Stimulated activated CD8-positive, alpha-beta memory T cell treated with anti-CD3 and anti-CD28 coated beads, Interleukin-7, amount 100 ng/mL, for 48 hours (primary cell): ENCODE measurements at places on chromosomes 3 and 15.

DNA sequence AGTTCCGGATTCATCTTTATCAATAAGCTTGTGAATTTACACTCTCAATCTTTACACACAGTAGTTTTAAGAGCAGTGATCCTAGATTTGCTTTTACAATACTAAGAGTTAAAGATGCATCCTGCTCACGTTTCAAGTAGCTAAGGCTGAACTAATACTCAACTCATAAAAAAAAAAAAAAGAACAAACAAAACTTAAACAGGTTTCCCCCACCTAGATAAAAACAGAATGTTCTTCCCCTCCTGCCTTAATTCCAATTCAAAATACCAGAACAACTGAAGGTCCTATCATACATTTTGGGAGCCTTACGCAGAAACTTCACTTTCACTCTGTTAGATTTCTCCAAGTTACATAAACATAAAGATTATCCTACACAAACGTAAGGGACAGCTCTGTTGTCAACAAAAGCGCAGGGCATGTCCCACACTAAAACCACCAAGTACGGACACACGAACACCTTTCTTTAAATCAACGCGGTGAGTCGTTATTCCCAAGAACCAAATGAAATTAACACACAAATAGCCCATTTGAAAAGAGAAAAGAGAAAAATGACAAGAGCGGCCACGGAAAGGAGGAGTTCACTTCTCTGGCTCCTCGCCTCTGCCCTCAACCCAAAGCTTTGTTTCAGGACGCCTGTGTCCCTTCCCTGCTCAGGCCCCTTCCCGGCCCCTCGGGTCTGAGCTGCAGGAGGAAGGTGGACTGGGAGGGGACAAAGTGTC lies 941 bp downstream of the CBLB start:
- DNase-seq, result no peak

- no peak for DNase-seq
Observed at GRCh38 chr3:127851899-127852298, 29.6 kb upstream of the MGLL start.

DNA sequence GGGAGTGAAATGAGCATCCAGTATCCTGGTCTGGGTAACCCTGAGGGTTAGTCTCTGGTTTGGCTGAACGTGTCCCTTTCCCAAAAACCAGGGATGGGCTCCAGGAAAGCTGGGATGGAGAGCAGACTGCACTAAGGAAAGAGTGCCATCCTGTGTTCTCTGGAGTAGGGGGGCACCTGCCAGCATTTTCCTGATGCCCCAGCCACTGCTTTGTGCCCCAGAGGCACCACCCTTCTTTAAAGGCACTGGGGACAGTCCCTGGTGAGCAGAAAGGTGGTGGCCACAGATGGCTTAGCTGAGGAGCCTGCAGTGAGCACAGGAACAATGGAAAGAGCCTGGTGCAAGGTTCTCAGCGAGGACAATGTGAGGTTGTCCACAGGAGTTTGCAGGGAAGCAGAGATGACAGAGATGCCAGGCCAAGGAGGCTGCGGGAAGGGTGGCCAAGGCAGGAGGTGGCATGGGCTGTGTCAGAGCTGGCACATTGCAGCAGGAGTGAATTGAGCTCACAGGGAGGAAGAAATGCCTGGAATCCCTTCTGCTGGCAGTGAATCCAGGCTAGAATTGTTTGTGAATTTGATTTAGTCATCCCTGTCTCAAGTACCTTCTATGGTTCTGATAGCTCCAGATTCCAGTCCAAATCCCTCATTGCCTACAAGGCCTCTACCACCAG lies 39.9 kb downstream of the AMOTL2 start:
- no peak for DNase-seq

GRCh38 chr3:59567661-59568060 lies 517.8 kb upstream of the CFAP20DC start:
- DNase-seq, result no peak

DNA sequence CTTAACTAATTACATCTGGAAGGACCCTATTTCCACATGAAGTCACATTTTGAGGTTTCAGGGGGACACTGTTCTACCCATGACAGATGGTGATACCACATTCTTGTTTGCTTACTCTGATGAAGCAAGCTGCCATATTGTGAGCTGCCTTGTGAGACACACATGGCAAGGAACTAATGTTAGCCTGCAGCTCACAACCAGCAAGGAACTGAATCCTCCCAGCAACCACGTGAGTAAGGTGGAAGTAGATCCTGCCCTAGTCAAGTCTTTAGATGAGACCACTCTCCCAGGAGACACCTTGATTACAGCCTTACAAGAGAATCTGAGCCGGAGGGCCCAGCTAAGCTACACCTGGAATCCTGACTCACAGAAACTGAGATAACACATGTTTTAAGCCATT lies 160.1 kb downstream of the PDE8A start:
- no peak for DNase-seq

DNA sequence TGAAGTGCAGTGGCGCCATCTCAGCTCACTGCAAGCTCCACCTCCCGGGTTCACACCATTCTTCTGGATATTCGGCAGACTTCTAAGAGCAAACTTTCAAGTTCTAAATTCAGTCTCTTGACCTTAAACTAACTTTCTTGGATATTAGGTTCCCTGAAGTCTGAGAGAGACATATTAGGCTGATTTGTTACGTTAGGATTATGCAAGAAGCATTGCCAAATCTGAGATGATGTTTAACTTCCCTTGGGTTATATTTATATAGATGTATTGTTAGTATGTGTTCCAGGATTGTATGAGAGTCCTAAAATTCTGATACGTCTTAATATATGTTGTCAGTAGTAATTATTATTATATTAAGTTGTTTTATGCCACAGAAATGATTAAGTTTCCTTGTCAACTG lies 80.1 kb downstream of the SLC6A1 start:
- DNase-seq, result no peak

DNA sequence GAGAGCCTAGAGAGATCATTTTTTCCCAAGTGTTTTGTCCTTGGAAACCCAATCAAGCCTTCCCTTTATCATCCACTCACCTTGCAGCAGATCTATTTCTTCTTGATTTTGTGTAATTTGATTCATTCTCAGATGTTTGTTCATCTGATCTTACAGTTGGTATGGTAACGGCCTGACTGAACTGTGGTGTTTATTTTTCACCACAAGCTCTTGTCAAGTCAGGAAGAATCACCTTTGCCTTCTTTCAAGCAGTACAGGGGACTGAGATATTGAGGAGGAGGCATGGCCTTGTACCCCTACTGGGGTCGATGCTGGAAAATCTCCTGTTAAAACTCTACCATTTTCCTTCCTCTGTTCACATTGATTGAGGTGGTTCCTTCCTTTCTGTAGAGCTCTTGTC lies 361.4 kb upstream of the CFAP20DC start:
- DNase-seq, result no peak

DNA sequence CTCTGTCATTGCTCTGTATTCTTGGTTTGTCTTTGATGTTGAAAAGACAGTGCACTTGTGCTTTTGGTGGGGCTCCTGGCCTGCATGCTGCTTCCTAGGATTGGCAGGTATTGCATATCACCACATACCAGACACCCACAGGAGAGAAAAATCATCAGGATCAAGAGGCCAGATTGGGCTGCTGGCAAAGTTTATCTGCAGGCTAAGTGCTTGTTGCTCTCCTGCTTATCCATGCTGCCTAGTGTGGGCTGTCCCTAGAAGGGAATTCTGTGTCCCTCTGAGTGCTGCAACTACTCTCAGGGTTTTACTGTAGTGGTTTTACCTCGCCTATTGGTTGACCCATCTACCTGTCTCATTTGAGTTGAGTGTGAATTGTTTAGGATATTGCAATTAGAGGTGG lies 833 bp upstream of the SLC22A13 start:
- DNase-seq, result no peak

DNA sequence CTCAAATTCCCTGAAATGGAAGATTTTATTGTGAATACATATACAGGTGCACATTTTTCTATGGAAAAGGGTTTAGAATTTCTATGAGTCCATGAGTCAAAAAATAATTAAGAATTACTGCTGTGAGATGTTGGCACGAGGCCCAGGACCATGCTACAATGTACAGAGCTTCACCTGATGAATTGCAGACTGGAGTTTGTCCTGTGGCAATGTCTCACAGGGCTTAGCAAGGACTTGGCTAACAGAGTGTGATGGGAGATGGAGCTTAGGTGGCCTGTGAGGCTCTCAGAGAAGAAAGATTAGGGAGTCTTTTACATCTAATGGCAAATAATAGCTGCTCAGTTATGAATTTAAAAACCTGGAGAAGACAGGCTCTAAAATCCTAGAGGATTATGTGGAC lies 219.5 kb upstream of the CBLB start:
- DNase-seq, result no peak

- no peak for DNase-seq
Observed at GRCh38 chr3:2266606-2267005, 167.9 kb downstream of the CNTN4 start.

DNA sequence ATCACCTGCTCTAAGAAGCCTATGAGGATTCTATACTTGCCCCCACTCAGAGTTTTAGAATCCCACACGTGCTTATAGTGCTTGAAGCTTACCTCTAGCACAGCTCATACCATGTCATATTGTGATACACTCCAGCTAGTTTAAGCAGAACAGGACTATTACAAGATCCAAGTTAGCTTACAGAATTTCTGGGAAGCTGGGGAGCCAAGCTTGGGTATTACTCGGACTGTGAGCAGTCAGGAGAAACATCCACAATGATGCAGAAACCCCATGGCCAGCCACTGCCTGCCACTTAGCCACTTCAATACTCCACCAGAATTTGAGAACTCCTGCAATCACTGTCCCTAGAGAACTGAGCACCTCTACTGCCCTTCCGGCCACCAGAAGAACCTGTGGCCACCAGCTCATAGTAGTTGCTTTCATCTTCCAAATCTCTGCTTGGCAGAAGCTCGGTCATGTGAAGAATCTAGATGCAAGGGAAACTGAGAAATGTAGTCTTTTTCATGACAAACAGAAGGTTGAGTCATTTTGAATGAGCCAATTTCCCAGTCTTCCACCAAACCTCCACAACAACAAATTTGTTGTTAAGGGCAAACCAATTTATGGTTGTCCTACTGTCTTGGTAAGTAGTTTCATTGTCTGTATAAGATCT lies 27.7 kb upstream of the SSR3 start:
- no peak for DNase-seq

DNA sequence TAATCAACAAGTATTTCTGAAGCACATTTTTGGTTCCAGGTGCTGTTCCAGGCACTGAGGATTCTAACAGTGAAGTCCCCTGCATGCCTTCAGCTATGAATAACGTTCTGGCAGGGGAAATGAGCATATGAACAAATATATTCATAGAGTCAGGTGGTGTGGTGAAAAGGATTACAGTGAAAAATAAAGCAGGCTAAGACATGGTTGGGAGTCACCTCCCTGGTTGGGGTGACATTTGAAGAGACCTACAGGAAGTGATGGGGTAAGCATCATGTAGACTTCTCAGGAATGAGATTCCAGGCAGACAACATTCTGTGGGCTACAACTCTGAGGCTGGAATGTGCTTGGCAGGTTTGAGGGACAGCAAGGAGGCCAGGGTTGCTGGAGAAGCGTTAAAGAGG lies 15.0 kb downstream of the FRMD4B start:
- DNase-seq, result no peak

DNA sequence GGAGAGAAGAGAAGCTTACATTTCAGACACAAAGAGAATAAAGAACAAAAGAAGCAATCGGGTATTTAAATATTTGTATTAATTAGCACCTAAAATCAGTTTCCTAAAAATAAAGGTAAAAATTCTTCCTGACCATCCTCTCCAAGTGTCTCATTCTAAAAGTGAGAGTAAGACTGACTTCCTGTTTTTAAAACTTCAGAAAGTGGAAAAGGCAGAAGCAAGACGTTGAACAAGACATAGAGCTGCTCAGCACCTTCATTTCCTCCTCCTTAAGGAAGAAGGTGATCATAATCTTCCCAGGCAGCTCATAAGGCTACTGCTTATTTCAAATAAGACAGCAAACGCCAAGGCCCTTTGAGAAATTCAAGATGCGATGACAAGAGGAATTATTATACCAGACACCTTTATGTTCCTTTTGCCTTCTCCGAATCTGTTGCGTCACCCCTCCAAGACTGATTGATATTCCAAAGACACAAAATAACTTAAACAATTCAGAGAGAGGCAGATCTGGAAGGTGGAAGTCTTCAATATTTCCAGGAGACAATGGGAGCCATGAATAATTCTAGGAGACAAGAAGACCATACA lies 238.8 kb upstream of the TLE3 start:
- DNase-seq, result no peak

GRCh38 chr3:145820170-145820569 lies 340.8 kb downstream of the PLOD2 start:
- DNase-seq, result no peak

GRCh38 chr15:43489191-43489590 lies 3.8 kb downstream of the TP53BP1 start:
- no peak for DNase-seq

GRCh38 chr15:78085928-78086327 lies 6.4 kb upstream of the SH2D7 start:
- no peak for DNase-seq

DNA sequence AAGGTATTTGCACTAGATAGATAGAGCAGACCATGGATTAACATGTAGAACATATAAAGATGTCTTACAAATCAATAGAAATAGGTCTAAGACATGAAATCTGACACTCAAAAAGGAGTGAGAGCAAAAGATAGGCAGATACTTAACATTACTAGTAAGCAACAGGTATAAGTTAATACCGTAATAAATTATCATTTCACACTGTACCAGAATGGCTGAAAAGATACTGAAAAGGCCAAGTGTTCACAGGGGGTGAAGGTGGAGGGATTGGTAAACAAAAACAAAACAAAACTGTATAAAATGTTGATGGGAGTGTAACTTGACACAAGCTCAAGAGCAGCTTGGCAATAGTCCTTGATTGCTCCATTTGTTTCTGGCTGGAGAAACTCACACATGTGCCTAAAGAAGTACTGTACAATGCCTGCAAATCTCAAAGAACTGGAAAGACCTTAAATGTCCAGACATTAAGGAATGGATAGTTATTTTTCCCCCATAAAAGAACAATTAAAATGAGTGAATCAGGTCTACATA lies 3.5 kb downstream of the NSMCE3 start:
- DNase-seq, result no peak

DNA sequence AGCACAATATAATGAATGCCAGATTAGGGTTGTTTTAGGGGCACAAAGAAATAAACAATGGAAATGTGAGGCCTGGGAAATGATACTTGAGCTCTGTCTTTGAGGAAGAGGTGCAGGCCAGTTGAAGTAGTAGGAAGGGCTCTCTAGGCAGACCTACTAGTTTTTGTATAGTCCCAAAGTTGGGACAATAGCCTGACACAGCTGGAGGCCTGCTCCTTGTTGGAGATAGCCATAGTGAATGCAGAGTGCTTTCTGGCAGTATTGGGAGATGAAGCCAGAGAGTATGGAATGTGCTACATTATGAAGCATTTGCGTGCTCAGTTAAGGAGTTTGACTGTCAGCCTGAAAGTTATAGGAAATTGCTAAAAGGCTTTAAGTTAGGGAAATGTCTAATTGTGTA lies 251.2 kb upstream of the ZPLD1 start:
- no peak for DNase-seq

- DNase-seq, result no peak
Observed at GRCh38 chr3:5128849-5129248, 6.8 kb downstream of the ARL8B start.
